RWPE2 (cell line): ENCODE measurements at places on chromosomes 6 and 20.
A peak's percentile ranks its signal among the peaks of the same experiment; 100 is the strongest.

DNA sequence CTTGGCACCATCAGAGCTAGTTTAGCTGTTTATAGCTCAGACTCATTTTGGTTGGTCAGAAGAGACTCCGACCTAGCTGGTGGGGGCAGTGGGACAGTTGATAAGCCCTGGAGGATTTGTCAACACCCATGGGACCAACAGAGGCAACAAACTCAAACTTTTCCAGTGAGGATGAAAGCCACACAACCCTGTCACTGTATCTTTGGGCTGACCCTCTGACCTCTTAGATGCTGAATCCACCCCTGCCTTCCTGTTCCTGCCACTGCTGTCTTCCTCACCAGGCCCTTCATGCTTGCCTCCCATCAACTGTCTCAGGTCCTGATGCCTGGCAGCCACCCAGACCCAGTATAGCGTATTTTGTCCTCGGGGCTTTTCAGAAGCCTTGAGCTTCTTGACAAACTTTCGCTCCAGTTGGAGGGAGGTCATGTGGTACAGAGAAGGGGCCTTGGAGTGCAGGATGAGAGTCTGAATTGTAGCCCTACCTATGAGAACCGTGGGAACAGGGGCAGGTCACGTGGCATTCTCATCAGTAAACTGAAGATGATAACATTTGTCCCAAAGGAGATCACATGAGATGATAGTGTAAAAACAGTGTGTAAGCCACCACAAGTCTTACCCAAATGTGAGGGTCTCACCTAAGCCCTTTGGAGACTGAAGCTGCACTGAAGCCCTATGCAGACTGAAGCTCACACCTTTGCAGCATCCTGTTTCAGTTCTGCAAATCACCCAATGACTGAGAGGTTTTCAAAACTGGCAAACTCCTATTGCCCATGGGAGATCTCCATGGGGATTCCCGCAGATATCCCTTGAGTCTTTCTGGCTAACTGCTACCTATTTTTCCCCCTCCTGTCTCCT is 72.0 kb upstream of the F13A1 start:
- DNase-seq: no peak

DNA sequence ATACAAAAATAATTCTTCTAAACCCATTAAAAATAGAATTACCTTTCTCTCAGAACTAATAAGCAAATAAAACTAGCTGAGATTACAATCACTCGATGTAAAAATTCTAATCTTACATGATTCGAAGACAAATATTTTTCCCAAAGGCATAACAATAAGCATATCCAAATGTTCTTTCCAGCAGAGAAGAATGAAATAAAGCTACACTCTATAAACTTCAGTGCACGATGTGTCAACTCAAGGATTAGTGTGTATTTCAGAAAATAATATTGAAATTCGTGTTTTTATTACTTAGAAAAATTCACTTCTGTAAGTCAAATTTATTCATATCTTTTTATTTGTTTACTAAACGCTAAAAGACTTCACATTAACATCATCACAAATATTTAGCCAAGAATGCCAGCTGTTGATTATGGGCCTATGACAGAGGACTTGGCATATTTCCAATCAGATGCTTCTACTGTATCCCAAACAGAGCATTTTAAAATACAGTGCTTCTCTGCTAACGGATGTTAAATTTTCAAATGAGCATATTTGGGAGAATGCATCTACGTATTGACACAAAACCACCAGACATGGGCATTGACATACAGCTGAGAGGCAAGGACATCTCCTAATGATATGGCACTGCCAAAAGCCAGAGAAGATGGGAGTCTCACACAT is 54.7 kb upstream of the PDE7B start:
- no peak for DNase-seq

DNA sequence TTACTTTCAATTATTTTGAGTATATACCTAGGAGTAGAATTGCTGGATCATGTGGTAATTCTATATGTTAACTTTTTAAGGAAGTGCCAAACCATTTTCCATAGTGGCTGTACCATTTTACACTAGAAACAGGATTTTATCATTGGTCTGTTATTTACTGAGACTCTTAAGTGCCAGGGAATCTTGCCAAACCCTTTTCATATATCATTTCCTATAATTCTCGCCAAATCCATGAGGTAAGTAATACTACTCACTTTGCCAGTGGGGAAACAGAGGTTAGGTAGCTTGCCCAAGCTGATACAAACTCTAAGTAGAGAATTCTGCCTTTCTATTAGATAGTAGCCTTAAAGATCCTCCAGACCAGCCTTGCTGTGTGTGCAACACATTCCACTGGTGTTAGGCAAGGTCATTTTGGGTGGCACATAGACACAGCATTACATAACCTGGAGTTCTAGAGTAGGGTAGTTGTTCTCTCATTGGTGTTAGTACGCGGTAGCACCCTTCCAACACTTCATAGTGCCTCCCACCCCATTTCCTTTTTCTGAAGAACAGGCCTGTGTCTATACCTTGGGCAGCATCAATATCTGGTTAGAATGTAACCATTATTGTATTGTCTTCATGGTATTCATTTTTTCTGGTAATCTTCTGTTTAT is 65.5 kb downstream of the ARID1B start:
- no peak for DNase-seq

GRCh38 chr20:42734660-42735368 is 454.9 kb downstream of the PTPRT start:
- no peak for DNase-seq

- no peak for DNase-seq
Measured at GRCh38 chr20:3279761-3280160, 40.8 kb upstream of the SLC4A11 start.

GRCh38 chr6:97187951-97188350 is 95.1 kb downstream of the MMS22L start:
- no peak for DNase-seq

DNA sequence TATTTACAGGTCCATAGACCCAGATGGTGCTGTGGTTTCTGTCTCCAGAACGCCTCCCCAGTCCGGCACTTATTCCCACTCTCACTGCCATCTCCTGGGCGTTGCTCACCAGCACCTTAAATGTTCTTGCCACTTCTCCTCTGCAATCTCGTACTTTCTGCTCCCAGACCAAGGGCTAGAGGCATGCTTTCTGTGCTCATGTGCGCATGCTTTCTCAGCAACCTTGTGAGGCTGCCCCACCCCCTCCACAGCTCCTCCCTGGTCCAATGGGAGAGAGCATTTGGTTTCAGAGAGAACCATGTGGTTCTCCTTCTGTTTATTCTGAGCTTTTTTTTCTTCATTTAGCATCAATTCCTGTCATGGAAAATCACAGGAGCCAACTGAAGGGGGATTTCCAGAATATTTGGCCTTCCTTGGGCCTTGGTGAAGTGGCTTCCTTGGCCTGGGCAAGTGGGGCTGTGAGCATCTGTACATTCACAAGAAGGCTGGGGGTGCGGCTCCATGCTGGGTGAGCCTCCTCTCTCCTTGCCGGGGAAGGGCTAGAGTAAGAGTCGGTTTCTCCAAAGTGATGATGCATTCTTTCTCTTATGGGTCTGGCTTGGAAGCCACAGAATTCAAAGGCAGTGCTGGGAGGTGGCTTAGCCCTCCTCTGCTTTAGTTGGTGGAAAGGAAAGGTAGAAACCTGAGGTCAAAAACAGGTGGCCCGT is 66.6 kb downstream of the PHACTR3 start:
- DNase-seq: peak; percentile 73

- no peak for DNase-seq
Measured at GRCh38 chr6:96789871-96790270, 47.4 kb downstream of the GPR63 start.

DNA sequence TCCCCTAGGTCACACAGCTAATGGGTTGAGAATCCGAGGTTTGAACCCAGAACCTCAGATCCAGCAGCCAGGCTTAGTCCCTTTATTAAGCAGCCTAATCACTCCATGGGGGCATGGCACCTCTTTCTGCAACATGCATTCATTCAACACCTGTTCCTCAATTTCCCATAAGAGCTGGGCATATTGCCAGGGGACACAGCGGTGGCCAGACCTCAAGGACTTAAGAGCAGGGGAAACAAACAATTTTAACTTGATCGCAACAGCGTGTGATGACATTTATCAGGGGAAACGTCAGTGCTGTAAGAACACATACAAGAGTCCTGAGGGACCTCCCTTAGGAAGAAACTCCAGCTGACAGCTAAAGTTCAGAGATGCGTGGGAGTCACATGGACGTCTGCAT is 267.4 kb upstream of the CDH4 start:
- peak; percentile 56 for DNase-seq
